ENCODE measurements at places on chromosomes 5 and 9.

DNA sequence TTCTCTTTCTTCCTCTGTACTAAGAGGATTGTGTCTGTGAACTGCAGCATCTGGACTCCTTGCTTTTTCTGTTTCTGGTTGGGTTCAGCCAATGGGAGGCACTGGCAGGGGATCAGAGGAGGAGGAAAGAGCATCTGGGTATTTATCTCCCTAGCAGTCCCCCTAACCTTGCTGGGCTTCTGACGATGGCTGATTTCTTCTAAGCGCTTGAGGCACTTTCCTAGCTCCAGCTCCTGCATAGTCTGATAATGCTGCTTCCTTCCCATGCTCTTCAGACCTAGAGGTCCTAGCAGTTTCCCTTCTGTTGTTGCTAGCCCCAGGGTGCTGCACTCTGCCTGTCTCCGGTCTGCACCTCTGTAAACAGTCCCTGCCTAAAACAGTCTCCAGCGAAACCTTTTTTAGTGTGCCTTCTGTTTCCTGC lies 225.1 kb downstream of the PDZD2 start:
- DNase-seq = peak; percentile 79

DNA sequence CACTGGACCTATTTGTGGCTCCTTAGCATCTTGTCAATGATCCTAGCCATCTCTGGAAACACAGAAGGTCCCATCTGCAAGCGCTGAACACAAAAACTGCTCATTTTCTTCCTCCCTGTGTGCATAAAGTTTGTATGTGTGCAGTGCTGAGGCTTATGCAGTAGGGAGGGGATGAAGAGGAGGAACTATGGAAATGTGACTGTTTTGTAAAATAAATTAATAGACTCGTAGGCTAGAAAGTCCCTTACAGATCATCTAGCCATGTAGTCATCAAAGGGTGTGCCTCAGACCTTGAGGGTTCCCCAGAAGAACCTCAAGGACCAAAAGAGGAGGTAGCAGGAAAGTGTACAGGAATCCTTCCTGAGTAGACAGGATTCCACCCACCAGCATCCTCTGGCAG lies 34.3 kb upstream of the ADRA1B start:
- DNase-seq = no peak

GRCh38 chr5:84885485-84886258 lies 501.0 kb upstream of the EDIL3 start:
- DNase-seq = no peak

- DNase-seq = no peak
Measured at GRCh38 chr5:177410575-177410974, 1.2 kb upstream of the F12 start.

DNA sequence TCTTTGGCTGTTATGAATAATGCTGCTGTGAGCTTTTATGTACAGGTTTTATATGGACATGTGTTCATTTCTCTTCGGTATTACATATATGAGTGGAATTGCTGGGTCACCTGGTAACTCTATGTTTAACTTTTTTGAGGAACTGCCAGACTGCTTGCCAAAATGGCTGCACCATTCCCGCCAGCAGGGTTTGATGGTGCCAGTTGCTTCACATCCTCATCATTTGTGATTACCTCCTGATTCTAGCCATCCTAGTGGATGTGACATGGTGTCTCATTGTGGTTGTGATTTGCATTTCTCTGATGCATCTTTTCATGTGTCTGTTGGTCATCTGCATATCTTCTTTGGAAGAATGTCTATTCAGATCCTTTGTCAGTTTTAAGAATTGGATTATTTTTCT lies 10.7 kb downstream of the NANS start:
- DNase-seq = no peak

- no peak for DNase-seq
Measured at GRCh38 chr5:9363026-9363425, 182.8 kb downstream of the SEMA5A start.
